ENCODE measurements at places on chromosomes 6 and 20. TPM values are rescaled to one million over a fixed set of nuclear protein-coding genes. Genes with fewer than 3 reads are reported as not detected.
A peak's percentile ranks its signal among the peaks of the same experiment; 100 is the strongest.

DNA sequence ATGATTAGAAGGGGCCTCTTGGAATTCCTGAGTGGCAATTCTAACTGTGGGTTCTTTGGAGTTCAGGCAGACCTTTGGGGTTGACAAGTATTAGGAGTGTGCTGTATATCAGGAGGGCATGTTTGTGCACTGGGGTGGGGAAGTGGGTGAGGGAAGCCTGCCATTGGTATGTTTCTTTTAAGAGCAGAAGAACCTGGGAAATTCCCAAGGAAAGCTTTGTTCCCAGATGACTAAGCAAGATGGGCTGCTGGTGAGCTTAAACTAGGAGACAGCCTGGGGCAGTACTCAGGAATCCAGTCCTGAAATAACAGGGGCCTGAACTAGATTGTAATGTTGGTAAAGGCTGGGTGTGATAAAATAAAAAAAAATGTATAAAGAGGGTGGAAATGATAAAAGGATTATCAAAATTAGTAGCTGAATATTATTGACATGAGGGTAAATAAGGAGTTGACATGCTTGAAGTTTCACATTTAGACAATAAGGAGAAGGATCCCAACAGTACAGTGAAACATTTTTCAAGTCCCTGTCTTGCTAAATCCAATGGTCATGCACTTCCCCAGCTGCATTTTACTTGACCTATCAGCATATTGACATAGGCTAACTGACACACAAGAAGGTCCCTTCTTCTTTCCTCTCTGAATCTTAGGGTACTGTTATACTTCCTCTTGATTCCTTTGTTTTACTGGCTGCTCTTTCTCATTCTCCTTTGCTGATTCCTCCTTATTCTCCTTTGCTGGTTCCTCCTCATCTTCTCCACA, 18.4 kb upstream of the IFNGR1 start:
- no peaks in the 10 kb centered on the region for H3K27me3 ChIP-seq
- no peak for DNase-seq
- H3K4me1 ChIP-seq: peaks cover 65% of the 10 kb centered on the region

GRCh38 chr6:138814179-138814834, 18.4 kb downstream of the ECT2L start:
- no peaks in the 10 kb centered on the region for H3K27me3 ChIP-seq
- no peak for DNase-seq
- no peaks in the 10 kb centered on the region for H3K36me3 ChIP-seq
- no peak overlapping the region for H3K4me3 ChIP-seq
- H3K4me1 ChIP-seq: peaks cover 12% of the 10 kb centered on the region

- no peak overlapping the region for H3K4me3 ChIP-seq
- no peaks in the 10 kb centered on the region for H3K36me3 ChIP-seq
- no peaks in the 10 kb centered on the region for H3K27me3 ChIP-seq
- H3K27ac ChIP-seq: no peak overlapping the region
- no peak for DNase-seq
Measured at GRCh38 chr6:29685718-29686326, 4.9 kb upstream of the ZFP57 start.

DNA sequence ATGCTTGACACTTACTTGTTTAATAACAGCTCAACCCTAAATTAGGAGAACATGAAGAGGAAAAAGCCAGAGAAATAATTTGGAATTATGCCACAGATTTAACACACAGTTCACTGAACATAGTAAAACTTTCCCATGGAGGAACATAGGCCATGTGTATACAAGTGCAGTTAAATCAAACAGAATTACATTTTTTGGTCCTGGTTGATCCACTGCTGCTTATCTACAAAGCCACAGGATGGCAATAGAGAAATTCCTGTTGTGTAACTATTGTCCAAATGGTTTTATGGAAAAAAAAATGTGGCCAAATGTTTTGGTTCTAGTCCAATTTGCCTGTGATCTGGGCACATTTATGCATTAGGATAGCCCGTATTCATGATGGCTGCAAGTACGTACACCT, 136.8 kb downstream of the ALDH8A1 start:
- DNase-seq: no peak
- H3K27ac ChIP-seq: no peak overlapping the region
- no peaks in the 10 kb centered on the region for H3K36me3 ChIP-seq
- H3K27me3 ChIP-seq: no peaks in the 10 kb centered on the region
- no peaks in the 10 kb centered on the region for H3K4me1 ChIP-seq

DNA sequence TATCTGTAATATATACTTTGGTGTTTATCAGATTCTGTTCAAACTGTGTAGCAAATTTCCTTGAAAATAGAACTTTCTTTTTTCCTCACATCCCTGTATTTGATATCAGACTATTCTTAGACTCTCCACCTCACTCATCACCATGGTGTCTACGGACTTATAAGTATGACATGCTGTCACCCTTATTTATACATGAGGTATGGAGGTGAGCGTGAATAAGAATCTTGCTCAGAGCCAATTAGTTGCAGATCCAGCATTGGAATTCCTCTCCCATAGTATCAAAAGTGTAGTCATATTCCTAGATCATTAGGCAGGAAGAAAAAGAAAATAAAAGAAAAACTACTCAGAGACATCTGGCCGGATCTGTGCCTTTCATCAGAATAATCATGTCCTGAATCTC, 43.0 kb downstream of the TPD52L1 start:
- peaks cover 16% of the 10 kb centered on the region for H3K4me1 ChIP-seq
- DNase-seq: no peak
- no peak overlapping the region for H3K4me3 ChIP-seq
- no peaks in the 10 kb centered on the region for H3K27me3 ChIP-seq

DNA sequence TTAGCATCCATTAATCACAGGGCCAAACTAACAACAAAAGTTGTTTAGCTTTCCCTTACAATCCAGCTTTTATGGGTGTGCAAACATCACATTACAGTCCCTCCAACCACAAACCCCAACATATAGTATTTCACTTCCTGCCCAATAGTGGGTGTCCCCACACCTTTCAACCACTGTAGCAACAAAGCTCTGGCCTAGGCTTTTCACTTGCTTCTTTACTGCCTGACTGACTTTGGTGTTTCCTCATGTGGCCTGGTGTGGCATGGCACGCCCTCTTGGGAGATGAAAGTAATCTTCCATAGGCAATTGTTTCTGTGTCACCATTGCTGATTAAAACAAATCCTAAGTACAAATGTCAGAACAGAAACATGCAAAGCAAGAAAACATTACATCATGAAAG, 46.3 kb downstream of the MCM8 start:
- H3K4me1 ChIP-seq: no peaks in the 10 kb centered on the region
- DNase-seq: no peak
- peaks cover 7% of the 10 kb centered on the region for H3K36me3 ChIP-seq
- no peak overlapping the region for H3K27ac ChIP-seq
- H3K4me3 ChIP-seq: no peak overlapping the region
- no peaks in the 10 kb centered on the region for H3K27me3 ChIP-seq

Gene OTOR
- total RNA-seq: not detected

Gene AK9
- 6.7 TPM for total RNA-seq

DNA sequence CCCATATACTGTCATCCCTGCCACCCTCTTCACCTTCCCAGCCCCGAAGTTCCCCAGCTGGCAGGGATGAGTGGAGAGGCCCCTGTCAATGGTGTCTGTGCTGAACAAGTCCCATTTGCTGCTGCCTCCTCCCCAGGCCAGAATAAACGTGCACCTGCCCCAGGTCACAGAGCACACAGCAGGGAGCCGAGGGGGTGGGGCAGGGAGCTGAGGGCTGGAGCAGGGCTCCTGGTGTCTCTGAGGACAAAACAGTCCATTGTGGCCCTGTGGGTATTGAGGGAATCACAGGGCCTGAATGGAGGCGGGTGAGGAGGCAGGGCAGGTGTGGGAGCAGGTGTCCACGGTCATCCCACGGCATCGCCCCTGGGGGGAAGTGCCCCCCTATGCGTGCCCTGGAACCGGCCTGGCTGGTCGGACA, 55.8 kb downstream of the SNAI1 start:
- H3K4me3 ChIP-seq: no peak overlapping the region
- DNase-seq: no peak
- no peak overlapping the region for H3K27ac ChIP-seq
- no peaks in the 10 kb centered on the region for H3K27me3 ChIP-seq

DNA sequence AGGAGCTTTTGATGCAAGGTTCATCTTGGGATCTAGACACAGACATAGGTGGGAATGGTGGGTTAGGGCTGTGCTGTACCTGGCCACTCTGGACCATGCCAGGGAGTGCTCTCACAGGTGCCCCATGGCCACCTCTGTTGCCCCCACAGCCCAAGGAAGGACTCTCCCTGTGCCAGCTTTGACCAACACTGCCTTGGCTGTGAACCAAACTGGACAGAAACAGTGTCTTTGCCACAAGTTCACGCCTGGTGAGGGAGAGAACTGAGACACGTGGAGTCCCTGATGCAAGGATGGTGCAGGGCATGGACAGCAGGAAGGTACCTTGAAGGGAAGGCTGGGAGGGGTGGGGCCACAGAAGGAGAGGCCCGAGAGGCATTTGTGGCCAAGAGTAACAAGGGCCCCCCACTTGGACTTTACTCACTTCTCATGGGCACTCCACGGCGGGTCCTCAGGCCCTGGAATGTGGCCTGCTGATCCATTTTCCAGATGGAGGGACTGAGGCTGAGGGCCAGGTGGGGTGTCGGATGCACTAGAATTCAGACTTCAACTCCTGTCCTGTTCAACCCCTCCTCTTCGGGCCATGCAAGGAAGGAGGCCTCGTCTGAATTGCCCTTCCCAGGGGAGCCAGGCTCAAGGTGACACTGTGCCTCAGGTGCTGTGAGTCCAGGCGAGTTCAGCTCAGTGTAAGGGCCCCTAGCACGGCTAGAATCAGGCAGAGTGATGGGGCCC, 103.3 kb downstream of the YTHDF1 start:
- H3K27me3 ChIP-seq: no peaks in the 10 kb centered on the region
- no peaks in the 10 kb centered on the region for H3K4me1 ChIP-seq
- no peak overlapping the region for H3K27ac ChIP-seq
- no peaks in the 10 kb centered on the region for H3K36me3 ChIP-seq
- no peak overlapping the region for H3K4me3 ChIP-seq

DNA sequence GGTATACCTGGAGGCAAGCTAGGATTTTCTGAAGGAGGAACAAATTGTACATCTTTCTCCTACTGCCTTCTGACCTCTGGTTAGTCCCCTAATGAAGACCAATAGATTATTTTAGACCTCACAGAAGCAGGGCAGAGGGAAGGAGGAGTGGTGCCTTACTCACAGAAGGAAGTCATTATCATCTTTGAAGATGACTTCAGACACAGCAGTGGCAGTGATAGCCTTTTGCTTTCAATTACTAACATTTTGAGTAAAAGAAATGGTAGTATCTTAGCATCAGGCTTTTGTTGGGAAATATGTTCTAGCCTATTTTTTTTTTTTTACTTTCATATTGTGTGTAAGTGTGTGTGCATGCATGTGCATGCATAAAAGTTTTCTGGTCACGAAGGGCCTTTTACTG, 164.2 kb upstream of the PLN start:
- H3K4me3 ChIP-seq: no peak overlapping the region
- no peaks in the 10 kb centered on the region for H3K4me1 ChIP-seq
- no peak for DNase-seq
- H3K27ac ChIP-seq: no peak overlapping the region
- no peaks in the 10 kb centered on the region for H3K27me3 ChIP-seq

Gene KIAA0408
- 34.0 TPM for total RNA-seq

GRCh38 chr20:47231382-47232039, 125.0 kb downstream of the ZMYND8 start:
- no peaks in the 10 kb centered on the region for H3K27me3 ChIP-seq
- no peak overlapping the region for H3K27ac ChIP-seq
- H3K4me3 ChIP-seq: no peak overlapping the region
- no peak for DNase-seq
- no peaks in the 10 kb centered on the region for H3K4me1 ChIP-seq
- peaks cover 24% of the 10 kb centered on the region for H3K36me3 ChIP-seq

Gene APOBEC2
- not detected for total RNA-seq

Gene TMEM244
- not detected for total RNA-seq

- no peaks in the 10 kb centered on the region for H3K36me3 ChIP-seq
- no peaks in the 10 kb centered on the region for H3K27me3 ChIP-seq
- H3K4me3 ChIP-seq: no peak overlapping the region
- DNase-seq: peak; percentile 47
- no peak overlapping the region for H3K27ac ChIP-seq
- no peaks in the 10 kb centered on the region for H3K4me1 ChIP-seq
Measured at GRCh38 chr6:35552285-35552917, 39.7 kb upstream of the TULP1 start.

Gene MOG
- not detected for total RNA-seq

DNA sequence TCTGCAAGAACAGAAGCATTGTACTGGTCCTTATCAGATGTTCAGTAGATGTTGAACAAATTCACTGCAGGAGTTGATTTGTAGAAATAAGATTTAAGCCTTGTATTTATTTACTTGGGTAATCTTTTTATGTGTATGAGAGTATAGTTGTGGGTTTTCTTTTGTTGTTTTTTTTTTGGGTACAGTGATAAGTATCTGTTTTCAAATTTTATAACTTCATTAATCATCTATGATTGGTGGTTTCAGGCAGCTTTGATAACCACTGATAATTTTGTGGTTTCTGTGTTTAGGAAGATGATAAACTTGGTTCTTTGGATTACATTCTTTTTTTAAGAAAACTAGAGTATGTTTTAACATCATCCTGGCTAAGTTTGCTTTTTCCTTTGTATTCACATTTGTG, 2.8 kb downstream of the AFDN start:
- DNase-seq: no peak
- no peak overlapping the region for H3K27ac ChIP-seq

- no peaks in the 10 kb centered on the region for H3K27me3 ChIP-seq
- H3K4me3 ChIP-seq: no peak overlapping the region
- H3K36me3 ChIP-seq: no peaks in the 10 kb centered on the region
- no peak for DNase-seq
Measured at GRCh38 chr6:112014483-112014882, 39.4 kb upstream of the CCN6 start.

- H3K4me3 ChIP-seq: no peak overlapping the region
- peaks cover 2% of the 10 kb centered on the region for H3K4me1 ChIP-seq
- no peak for DNase-seq
- no peaks in the 10 kb centered on the region for H3K27me3 ChIP-seq
- no peak overlapping the region for H3K27ac ChIP-seq
Measured at GRCh38 chr6:26243132-26243531, 121.9 kb upstream of the BTN3A2 start.

- H3K4me3 ChIP-seq: no peak overlapping the region
- no peak for DNase-seq
- H3K27me3 ChIP-seq: no peaks in the 10 kb centered on the region
- no peak overlapping the region for H3K27ac ChIP-seq
- H3K36me3 ChIP-seq: no peaks in the 10 kb centered on the region
Measured at GRCh38 chr20:12687476-12687875, 321.3 kb upstream of the SPTLC3 start.

GRCh38 chr20:51533291-51534172, 9.0 kb downstream of the NFATC2 start:
- H3K36me3 ChIP-seq: no peaks in the 10 kb centered on the region
- no peaks in the 10 kb centered on the region for H3K27me3 ChIP-seq

Gene ZFP57
- total RNA-seq: 2.1 TPM

DNA sequence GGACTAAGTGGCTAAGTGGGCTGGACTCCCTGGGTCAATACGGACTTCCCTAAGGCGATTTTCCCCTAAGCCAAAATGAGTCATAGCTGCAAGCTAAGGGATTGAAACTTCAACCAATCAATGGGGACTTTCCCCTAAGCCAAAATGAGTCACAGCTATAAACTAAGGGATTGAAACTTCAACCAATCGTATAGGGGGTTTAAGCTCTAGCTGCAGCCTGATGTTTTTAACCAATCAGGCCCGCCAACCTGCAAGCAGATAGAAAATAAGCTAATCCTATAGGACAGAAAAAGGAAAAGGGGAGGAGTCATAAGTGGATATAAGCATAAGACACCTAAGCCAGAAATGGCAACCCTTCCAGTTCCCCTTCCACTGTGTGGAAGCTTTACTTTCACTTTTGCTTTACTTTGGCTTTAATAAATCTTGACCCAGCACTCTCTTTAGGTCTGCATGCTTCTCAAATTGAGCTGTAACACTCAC, 655.0 kb upstream of the HS3ST5 start:
- H3K4me3 ChIP-seq: no peak overlapping the region
- no peaks in the 10 kb centered on the region for H3K27me3 ChIP-seq
- no peak for DNase-seq
- H3K27ac ChIP-seq: no peak overlapping the region
